Right atrium auricular region (tissue), 2 donors: ENCODE measurements at places on chromosomes 6 and 20. TPM values are rescaled to one million over a fixed set of nuclear protein-coding genes. Genes with fewer than 3 reads are reported as not detected.

- H3K27me3 ChIP-seq: no peaks in the 10 kb centered on the region
- DNase-seq: no peak
- H3K36me3 ChIP-seq: no peaks in the 10 kb centered on the region
- no peak overlapping the region for H3K27ac ChIP-seq
- H3K4me1 ChIP-seq: no peaks in the 10 kb centered on the region
These were observed 168.2 kb upstream of the CST7 start for GRCh38 chr20:24780674-24781417.

DNA sequence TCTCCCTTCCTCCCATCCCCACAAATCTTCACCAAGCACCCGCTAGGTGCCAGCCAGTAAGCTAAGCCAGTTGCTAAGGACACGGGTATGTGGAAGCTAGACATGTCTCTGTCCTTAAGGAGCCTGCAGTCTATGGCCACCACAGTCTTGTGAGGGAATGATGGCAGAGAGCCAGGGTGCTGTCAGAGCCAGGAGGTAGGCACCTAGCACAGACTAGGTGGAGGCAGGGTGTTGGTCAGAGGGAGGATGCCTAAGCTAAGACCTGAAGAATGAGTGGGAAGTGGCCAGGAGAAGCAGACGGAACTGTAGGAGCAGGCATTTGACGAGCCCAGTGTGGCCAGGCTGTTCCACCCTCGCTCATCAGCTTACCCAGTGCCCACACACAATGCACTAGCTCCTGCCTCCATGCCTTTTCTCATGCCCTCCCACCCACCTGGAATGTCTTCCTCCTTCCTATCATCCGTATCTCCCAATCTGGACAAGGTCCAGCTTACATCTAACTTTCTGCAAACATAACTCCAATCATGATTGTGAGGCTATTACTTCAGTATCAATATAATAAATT, 125.6 kb downstream of the FOXC1 start:
- no peak for DNase-seq
- no peaks in the 10 kb centered on the region for H3K27me3 ChIP-seq
- no peaks in the 10 kb centered on the region for H3K4me1 ChIP-seq
- H3K27ac ChIP-seq: no peak overlapping the region
- H3K36me3 ChIP-seq: no peaks in the 10 kb centered on the region

- H3K4me3 ChIP-seq: no peak overlapping the region
- DNase-seq: no peak
- no peaks in the 10 kb centered on the region for H3K4me1 ChIP-seq
These were observed 60.2 kb upstream of the STX16 start for GRCh38 chr20:58590679-58591473.

- H3K4me1 ChIP-seq: no peaks in the 10 kb centered on the region
- no peak overlapping the region for H3K4me3 ChIP-seq
- H3K27ac ChIP-seq: peak overlapping the region; percentile 90
- DNase-seq: peak; percentile 86
- no peaks in the 10 kb centered on the region for H3K27me3 ChIP-seq
These were observed 9.9 kb downstream of the CYP21A2 start for GRCh38 chr6:32047855-32048766.

GRCh38 chr6:31575335-31575901, at the start of gene TNF:
Gene TNF (plus strand): TSS chr6:31575565. CDS start chr6:31575742, 177 bp downstream.
- peak within 1 kb of the TSS; percentile 42 for H3K4me3 ChIP-seq
- peak; percentile 69 for DNase-seq
- H3K27me3 ChIP-seq: no peaks in the 10 kb centered on the region
- H3K27ac ChIP-seq: peak within 1 kb of the TSS; percentile 35

DNA sequence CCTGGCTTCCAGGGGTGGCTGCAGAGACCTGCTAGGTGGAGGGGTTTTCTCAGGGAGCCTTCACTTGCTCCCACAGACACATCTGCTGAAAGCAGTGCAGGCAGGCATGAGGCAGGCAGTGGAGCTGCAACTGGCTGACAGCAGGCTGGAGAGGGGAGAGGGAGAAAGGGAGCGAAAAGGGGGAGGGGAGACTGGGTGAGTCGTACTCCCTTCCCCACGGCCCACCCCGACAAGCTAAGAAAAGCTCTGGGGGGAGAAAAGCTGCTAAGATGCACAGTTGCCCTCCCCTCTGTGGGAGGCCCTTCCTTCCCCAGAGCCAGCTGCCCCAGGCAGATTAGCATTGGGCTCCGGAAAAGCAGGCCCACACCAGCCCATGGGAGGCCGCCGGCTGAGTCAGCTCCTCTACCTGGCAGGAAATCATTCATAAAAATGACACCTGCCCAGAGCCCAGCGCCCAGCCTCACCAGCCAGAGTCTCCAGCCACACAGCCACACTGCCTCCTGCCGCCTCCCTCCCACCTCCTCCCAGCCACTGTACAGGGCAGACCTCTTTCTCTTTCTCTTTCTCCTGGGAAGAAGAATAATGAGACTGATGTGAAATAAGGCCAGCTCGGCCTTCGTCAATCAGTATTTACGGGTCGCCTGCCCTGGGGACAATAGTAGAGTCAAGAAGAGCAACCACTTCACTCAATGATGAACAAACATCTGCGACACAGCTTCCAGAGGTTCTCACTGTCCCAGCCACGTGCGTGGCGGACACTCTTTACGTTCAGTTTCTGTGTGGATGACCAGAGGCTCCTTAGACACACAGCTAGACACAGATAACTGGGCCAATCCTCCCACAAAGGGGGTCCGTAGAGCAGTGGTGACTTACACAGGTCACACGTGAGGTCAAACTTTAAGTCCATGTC, 7.7 kb upstream of the C20orf203 start:
- H3K27ac ChIP-seq: no peak overlapping the region
- H3K27me3 ChIP-seq: no peaks in the 10 kb centered on the region
- no peak overlapping the region for H3K4me3 ChIP-seq
- no peaks in the 10 kb centered on the region for H3K36me3 ChIP-seq
- H3K4me1 ChIP-seq: no peaks in the 10 kb centered on the region

- no peak for DNase-seq
- no peak overlapping the region for H3K4me3 ChIP-seq
- H3K4me1 ChIP-seq: peaks cover 4% of the 10 kb centered on the region
- H3K36me3 ChIP-seq: no peaks in the 10 kb centered on the region
- H3K27ac ChIP-seq: no peak overlapping the region
These were observed 468.1 kb downstream of the CD83 start for GRCh38 chr6:14585689-14586088.

- no peaks in the 10 kb centered on the region for H3K36me3 ChIP-seq
- H3K4me1 ChIP-seq: peaks cover 12% of the 10 kb centered on the region
- no peaks in the 10 kb centered on the region for H3K27me3 ChIP-seq
- no peak overlapping the region for H3K4me3 ChIP-seq
- H3K27ac ChIP-seq: no peak overlapping the region
These were observed 95.8 kb upstream of the PLCB4 start for GRCh38 chr20:8972963-8973705.

DNA sequence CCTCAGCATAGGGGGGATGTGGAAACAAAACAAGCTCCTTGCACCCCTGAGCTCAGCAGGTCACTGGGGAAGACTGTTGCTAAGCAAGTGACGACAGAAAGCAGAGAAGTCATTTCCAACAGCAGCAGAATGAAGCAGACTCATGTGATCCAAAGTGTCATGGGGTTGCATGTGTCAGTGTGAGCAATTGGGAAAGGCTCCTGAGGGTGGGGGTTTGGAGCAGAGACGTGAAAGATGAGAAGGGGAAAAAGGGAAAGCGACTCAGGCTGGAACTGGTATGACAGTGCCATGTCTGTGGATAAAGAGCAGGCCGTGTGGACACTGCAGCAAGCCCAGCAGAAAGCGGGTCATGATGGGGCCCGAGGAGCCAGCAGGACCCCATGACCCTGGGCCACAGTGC, 363.9 kb downstream of the PREX1 start:
- no peak overlapping the region for H3K27ac ChIP-seq
- H3K4me1 ChIP-seq: peaks cover 8% of the 10 kb centered on the region
- DNase-seq: no peak
- H3K27me3 ChIP-seq: no peaks in the 10 kb centered on the region

DNA sequence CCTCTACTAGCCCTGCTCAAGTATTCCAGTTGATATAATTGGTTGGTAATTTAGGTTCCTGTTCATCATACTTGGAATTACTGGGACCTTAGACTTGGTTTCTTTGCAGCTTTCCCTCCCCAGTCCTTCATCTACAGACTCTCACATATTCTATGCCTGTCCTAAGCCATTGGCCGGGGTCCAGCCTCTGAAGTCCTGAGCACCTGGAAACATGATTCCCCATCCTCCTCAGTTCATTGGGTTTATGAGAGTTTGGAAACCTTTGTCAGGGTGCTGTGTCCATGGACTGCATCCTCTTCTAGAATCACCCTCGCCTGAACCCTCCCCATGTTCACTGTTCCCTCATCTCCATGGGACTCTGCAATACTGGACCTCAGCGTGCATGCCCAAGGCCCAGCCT, 8.8 kb downstream of the GSTA2 start:
- no peak overlapping the region for H3K27ac ChIP-seq
- H3K36me3 ChIP-seq: no peaks in the 10 kb centered on the region
- DNase-seq: no peak
- no peaks in the 10 kb centered on the region for H3K4me1 ChIP-seq
- no peak overlapping the region for H3K4me3 ChIP-seq
- H3K27me3 ChIP-seq: no peaks in the 10 kb centered on the region

- H3K4me3 ChIP-seq: no peak overlapping the region
- no peak for DNase-seq
- H3K27me3 ChIP-seq: no peaks in the 10 kb centered on the region
- no peaks in the 10 kb centered on the region for H3K36me3 ChIP-seq
These were observed 292.8 kb downstream of the CDC5L start for GRCh38 chr6:44680202-44680720.

DNA sequence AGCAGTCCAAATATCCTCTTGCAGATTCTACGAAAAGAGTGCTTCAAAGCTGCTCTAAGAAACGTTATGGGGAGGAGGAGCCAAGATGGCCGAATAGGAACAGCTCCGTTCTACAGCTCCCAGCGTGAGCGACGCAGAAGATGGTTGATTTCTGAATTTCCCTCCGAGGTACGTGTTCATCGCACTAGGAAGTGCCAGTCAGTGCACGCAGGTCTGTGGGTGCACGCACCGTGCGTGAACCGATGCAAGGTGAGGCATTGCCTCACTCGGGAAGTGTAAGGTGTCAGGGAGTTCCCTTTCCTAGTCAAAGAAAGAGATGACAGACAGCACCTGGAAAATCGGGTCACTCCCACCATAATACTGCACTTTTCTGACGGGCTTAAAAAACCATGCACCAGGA, 272.1 kb upstream of the DEFB115 start:
- no peaks in the 10 kb centered on the region for H3K27me3 ChIP-seq
- no peak overlapping the region for H3K4me3 ChIP-seq
- no peaks in the 10 kb centered on the region for H3K36me3 ChIP-seq
- H3K27ac ChIP-seq: no peak overlapping the region
- no peaks in the 10 kb centered on the region for H3K4me1 ChIP-seq

- H3K36me3 ChIP-seq: no peaks in the 10 kb centered on the region
- peak; percentile 63 for DNase-seq
These were observed 198.0 kb downstream of the BACH2 start for GRCh38 chr6:90098627-90099026.

DNA sequence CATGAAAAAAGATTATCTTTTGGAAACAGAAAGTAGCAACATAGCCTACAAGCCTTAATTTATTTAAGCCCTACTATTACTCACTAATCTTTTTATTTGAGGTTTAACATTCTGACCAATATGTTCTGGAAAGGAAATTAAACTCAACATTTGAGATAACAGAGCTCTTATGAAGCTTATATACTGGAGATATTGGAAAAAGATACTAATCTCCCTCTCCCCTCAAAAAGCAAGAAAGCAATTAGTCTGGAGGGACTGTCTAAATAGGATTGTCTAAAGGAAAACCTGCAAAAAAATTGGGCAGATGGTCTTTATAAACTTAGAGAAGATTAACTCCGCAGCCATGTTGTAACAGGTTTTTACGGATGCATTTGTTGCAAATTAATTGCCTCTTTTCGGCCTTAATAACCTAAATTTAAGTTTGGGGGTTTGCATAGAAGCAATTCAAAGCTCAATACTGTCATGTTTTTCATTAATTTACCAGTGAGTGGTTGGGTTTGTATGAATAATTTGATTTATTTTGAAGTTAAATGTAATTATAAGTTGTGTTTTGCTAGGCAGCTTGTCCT, 79.1 kb downstream of the SHLD1 start:
- DNase-seq: no peak
- peaks cover 23% of the 10 kb centered on the region for H3K4me1 ChIP-seq
- no peaks in the 10 kb centered on the region for H3K27me3 ChIP-seq
- H3K4me3 ChIP-seq: no peak overlapping the region

GRCh38 chr6:11323666-11324452, 91.4 kb upstream of the NEDD9 start:
- peak; percentile 73 for DNase-seq
- no peak overlapping the region for H3K27ac ChIP-seq
- H3K27me3 ChIP-seq: no peaks in the 10 kb centered on the region
- H3K4me1 ChIP-seq: peaks cover 4% of the 10 kb centered on the region
- H3K36me3 ChIP-seq: no peaks in the 10 kb centered on the region
- H3K4me3 ChIP-seq: no peak overlapping the region

DNA sequence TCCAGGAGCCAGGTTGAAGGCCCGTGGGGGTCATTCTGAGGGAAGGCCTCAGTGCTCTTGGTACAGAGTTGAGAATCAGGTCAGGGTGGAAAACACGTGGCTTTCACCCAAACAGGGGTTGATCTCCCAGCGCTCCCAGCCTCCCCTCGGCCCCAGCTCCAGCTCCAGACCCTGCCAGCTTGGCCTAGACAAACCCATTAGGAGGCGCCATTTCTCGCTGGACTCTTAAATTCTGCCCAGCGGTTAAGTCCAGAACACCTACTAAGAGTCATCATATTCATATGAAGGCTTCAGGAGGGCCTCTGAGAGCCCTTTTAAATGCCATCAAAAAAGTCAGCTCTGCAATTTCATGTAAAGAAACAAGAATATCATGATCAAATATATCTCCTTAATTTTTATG, 158.0 kb upstream of the RIN2 start:
- no peak overlapping the region for H3K27ac ChIP-seq
- no peaks in the 10 kb centered on the region for H3K27me3 ChIP-seq
- DNase-seq: no peak
- H3K4me1 ChIP-seq: no peaks in the 10 kb centered on the region

RNF217 gene
- total RNA-seq: 14.1 TPM

SIGLEC1 gene
- total RNA-seq: 3.2 TPM

COX7A2 gene
- 647 TPM for total RNA-seq

PROKR2 gene
- not detected for total RNA-seq

PREX1 gene
- total RNA-seq: 21.7 TPM

SSTR4 gene
- not detected for total RNA-seq
